ENCODE measurements at places on chromosomes 13 and 19.
A peak's percentile ranks its signal among the peaks of the same experiment; 100 is the strongest.

DNA sequence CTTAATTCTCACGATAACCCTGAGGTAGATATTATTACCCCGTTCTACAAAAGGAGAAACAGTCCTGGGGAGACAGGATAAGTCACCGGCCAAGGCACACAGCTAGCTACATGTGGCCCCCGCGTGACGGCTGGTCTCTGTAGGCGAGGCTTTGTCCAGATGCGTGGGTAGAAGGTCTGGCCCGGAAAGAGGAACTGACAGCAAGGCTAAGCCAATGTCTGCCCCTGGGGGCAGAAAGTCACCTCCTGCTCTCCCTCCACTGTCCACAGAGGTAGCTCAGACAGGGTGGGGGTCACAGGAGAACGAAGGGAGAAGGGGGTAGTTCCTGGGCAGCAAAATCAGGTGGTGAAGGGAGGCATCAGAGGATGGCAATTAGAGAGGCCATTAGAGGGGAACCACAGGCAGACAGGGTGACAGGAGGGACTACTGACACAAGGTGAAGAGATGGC is 1.8 kb downstream of the APOC4 start:
- no peak for DNase-seq

GRCh38 chr19:9565900-9566705 is 18.2 kb downstream of the ZNF121 start:
- no peak for DNase-seq

DNA sequence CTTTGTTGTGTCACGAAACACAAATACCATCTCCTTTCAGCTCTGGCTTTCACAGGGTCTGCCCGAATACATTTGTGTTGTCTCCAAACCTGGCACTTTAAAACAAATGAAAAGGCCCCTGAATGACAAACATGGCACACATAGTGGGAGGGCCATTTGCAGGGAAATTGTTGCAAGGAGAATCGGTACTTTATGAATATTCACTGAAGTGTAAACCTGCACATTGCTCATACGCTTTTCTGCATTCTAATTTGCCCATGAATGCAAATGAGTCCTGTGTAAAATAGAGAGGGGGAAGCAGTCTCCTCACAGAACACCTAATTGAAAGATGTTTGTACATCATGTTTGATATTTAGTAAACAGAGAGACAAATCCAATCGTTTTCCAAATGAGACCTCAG is 82.7 kb upstream of the PCDH8 start:
- DNase-seq: no peak

- no peak for DNase-seq
These were observed 244.9 kb downstream of the ATP8A2 start for GRCh38 chr13:25616674-25617073.

GRCh38 chr13:76917095-76917494 is 30.9 kb upstream of the KCTD12 start:
- no peak for DNase-seq

DNA sequence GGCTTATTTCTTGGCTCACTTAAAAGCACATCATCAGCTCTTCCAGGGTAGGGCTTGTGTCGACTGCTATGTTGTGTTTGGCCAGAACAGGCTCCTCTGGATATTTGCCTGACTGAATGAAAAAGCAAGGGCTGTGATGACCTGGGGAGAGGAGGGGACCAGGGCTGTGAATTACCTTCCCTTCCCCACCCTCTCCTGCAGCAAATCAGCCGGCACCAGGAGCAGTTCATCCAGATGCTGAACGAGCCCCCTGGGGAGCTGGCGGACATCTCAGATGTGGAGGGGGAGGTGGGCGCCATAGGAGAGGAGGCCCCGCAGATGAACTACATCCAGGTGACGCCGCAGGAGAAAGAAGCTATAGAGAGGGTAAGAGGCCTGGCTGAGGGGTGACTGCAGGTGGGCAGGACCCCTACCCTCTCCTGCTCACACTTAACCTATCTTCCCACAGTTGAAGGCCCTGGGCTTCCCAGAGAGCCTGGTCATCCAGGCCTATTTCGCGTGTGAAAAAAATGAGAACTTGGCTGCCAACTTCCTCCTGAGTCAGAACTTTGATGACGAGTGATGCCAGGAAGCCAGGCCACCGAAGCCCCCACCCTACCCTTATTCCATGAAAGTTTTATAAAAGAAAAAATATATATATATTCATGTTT is 4.4 kb downstream of the GADD45GIP1 start:
- DNase-seq: no peak

- no peak for DNase-seq
These were observed 174.6 kb downstream of the SUCLA2 start for GRCh38 chr13:47826471-47826870.

DNA sequence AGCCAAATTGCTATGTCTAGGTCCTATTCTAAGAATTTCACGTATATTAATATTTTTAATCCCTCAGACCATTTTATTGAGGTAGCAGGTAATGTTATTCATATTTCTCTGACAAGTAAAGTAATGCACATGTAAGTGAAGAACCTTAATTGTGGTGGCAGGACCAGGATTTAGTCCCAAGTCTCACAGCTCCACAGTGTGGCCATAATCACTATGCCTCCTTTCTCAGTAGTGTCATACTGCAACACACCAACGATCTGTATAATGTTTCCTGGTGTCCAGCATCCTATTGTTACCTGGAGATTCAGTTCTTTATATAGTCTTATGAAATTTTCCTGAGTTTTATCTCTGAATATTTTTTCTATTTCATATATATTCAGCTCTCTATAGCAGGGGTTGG is 340.3 kb downstream of the OLFM4 start:
- no peak for DNase-seq

DNA sequence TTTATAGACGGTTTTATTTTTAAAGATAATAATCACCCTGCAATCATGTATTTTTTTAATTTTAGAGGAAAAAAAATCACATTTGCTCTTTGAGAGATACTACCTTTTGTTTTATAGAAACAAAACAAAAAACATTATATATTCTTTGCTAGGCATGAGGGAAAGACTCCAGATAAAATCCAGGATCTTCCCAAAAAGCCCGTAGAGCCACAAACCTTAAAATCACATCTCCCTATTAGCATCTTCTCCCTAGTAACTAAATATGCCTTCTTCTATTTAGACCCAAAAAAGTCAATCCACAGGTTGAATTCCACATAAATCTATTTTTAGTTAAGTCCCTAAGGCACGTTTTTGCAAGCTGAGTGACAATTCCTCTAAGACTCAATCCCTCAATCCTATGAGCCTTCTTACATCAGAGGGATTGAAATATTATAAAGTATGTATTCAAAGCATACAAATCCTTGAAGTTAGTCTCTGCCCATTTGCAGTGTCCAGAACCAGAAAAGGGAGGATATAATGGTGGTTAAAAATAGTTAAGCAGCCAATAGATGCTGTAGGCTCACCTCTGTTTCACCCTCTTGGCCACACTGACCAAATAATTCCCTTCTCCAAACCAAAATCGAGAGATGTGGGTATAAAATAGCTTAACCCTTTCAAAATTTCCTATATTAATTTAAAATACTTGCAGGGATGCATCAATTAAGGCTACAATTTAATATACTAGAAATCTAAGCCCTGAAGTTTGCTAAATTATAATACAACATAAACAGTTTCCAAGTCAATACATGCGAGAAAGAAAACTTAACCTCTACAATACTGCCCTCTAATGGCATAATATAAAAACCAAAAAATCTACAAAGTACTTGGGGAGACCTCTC is 64.0 kb downstream of the SERP2 start:
- DNase-seq: no peak

DNA sequence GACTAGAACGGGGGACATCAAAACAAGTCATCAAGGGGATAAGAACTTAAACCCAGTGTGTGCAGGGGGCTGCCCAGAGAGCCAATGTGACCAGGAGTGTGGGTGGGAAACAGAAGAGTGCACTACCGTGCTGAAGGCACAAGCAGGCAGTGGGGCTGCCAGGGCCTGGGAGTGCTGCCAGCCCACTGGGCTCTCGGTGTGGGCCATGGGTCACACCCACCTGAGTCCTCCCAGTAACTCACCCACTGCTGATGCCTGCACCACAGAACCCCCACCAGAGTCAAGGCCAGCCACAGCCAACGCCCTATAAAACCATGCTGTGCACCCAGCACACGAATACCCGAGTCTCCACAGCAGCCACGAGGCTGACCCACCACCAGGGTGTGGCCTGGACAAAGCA is 8.5 kb downstream of the MED26 start:
- DNase-seq: no peak

- DNase-seq: no peak
These were observed 287.9 kb upstream of the NBEA start for GRCh38 chr13:34654203-34654602.

GRCh38 chr13:78168981-78169380 is 250.3 kb upstream of the EDNRB start:
- DNase-seq: no peak

- no peak for DNase-seq
These were observed 4.9 kb upstream of the PRX start for GRCh38 chr19:40418040-40418439.

DNA sequence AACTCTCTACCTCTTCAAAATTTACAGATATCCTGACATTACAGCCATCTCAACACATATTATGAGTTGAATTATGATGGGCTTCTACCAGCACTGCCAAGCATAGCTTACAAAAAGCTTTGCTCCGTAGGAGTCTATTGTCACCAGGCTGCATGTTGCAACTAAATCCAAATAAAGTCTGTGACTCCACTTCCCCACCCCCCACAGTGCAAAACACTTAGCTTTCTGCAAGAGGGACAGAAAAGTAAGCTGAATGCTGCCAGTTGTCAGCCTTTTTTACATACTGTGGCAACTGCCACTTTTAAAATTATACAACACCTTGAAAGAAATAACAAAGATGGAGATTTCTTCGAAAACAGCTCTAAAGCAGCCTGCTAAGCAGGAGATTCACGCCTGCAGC is 189.1 kb downstream of the FGF14 start:
- no peak for DNase-seq

- DNase-seq: no peak
These were observed 13.1 kb downstream of the GRAMD1A start for GRCh38 chr19:35013041-35013819.

DNA sequence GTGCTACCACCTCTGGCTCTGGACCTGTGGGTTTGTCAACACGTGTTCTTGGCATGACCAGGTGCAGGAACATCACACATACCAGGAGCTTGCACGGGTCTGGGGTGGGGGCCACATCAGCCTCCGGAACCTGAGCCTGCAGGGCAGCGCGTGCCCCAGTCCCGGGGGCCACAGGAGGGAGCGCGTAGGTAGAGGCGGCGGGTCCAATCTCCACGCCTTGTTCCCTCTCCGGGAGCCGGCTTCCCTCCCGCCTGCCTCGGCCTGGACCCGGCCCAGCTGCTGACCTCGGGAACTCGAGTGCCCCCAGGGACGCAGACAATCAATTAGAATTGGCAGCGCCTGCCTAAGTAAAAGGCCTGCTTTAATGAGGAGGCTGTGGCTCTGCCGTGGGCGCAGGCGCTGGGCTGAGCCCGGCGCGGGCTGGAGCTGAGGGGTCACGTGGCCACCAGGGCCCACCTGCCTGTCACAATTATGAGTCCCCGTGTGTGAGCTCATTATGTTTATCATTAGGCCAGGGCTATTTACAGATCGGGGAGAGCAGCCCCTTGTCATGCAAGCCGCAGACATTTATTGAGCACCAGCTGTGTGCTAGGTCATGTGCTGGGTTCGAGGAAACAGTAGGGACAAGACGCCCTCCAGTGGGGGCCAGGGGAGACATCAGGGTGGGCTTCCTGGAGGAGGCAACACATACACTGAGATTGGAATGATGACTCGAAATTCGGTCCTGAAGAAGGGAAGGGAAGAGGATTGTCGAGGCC is 32.2 kb upstream of the TNFAIP8L1 start:
- DNase-seq: no peak

GRCh38 chr19:50922317-50922853 is 11.2 kb upstream of the KLK4 start:
- peak; percentile 65 for DNase-seq

DNA sequence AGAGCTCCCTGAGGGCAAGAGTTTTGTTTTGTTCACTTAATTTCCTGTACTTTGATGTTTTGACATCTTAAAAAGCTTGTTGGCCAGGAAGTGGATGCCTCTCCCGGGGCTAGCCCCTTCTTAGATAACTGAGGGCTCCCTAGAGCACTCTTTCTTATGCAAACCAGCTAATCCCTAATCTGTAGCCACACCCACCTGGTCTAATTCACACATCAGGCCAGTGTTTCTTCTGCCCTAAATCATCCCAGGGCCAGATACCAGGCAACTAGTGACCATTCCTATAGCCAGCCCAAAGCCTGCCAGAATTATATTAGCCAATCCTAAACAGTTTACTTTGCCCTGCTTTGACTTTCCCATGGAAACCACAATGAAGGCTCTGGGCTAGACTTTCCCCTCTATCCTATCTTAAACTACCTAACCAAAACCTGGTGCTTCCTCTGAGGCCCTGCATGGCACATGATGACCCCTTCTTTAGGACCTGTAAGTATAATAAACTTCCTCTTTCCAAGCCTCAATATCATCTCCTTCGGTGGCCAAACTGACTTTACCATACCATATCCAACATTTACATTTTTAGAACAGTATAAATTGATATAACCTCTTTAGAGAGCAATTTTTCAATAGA is 24.8 kb downstream of the WBP4 start:
- DNase-seq: no peak

DNA sequence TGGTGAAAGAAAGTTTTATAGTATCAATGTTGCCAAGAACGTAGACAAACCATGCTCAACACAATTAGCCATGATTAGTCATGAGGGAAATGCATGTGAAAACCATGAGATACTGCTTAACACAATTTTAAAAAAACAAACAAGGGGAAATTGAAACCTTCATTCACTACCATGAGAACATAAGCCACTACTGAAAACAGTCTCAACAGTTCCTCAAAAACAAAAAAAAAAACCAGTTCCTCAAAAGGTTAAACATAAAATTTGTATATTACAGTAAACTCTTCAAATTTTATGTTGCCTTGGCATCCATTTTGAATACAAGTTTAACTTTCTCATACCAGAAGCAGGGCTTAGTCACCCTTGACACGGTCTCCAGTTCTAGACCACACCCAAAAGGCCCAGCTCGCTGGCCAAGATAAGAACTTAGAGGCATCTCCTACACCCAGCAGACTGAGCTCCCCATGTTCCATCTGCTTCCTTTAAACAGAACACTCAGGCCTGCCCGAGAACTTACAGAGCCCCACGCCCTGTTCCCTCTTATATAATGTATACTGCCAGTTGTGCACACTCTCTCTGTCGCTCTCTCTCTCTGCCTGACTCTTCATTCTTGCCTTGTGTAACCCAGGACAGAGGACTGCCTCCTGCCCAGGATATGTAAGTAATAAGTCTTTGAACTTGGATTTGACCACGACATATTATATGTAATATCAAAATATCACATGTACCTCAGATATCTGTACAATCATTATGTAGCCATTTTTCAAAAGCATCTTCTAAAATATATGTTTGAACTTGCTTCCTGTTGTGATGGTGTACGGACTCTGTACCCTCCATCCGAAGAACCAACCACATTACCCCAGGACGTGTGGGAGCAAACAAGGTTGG is 67.4 kb downstream of the STK24 start:
- no peak for DNase-seq
